ENCODE measurements at places on chromosomes 6 and 20.

GRCh38 chr20:47784599-47785310 is 526 bp downstream of the SULF2 start:
- no peak for DNase-seq

DNA sequence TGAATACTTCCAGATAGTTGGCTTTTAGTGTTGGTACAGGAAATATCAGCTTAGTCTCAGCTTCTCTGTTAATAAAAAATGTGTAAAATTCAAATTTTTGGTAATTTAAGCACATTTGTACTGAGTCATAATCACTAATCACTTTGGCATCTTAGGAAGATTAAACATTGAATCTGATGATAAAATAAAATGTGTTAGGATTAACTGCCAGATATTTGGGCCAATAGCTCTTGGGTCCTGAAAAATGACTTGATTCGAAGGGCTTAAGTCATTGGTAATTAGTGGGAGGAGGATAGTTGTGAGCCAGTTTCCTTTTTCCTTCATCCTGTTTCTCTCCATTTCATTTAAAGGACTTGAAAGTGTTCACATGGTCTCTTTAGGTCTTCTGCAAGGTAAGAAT is 426.1 kb downstream of the RFPL4B start:
- DNase-seq = no peak

DNA sequence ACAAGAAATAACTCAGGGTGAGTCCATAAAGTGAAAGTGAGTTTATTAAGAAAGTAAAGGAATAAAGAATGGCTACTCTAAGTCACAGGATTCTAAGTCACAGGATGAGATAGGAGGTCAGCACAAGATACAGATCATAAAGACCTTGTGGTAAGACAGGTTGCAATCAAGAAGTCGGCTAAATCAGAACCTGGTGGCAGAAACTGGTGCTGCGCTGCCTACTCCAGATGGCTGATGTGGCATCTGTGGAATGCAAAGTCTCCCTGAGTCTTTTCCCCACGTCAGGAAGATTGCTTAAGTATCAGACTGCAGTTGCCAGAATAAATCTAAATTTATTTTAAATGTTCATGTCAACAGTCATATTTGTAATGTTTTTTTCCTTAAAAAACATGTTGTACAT is 10.7 kb upstream of the KCNK15 start:
- no peak for DNase-seq

DNA sequence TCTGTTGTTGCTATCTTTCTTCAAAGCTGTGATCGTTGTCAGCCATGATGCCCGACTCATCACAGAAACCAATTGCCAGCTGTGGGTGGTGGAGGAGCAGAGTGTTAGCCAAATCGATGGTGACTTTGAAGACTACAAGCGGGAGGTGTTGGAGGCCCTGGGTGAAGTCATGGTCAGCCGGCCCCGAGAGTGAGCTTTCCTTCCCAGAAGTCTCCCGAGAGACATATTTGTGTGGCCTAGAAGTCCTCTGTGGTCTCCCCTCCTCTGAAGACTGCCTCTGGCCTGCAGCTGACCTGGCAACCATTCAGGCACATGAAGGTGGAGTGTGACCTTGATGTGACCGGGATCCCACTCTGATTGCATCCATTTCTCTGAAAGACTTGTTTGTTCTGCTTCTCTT is 19.3 kb downstream of the ABCF1 start:
- no peak for DNase-seq

Measured in GM12878 (cell line).